Cardiac muscle cell (in vitro differentiated cells and primary cell): ENCODE measurements at places on chromosomes 3 and 15. TPM values are rescaled to one million over a fixed set of nuclear protein-coding genes. Genes with fewer than 3 reads are reported as not detected.

DNA sequence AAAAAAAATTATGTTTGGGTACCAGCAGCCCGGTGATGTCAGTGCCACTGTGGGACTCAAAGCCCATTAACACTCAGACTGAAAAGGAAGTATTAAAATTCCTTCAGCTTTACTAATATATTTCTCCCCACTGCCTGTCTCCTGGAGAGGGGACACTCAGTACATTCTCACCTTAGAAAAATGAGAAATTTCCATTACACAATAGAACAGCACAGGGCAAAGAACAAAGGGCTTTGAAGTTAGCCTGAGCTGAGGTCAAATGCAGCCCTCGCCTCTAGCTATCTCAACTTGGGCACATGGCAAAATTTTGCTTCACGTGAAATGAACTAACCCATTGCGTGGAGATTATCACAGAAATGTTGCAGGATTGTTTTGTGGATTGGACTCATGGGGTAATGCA is 80.8 kb downstream of the RARB start:
- H3K27me3 ChIP-seq, result no peaks in the 10 kb centered on the region
- DNase-seq, result peak; percentile 58
- peaks cover 2% of the 10 kb centered on the region for H3K36me3 ChIP-seq
- H3K27ac ChIP-seq, result peak overlapping the region; percentile 24
- peaks cover 8% of the 10 kb centered on the region for H3K4me1 ChIP-seq

GRCh38 chr15:73370151-73370550 is 1.4 kb upstream of the HCN4 start:
- no peak for DNase-seq
- peak overlapping the region; percentile 98 for H3K27ac ChIP-seq
- no peaks in the 10 kb centered on the region for H3K27me3 ChIP-seq
- peaks cover 51% of the 10 kb centered on the region for H3K4me1 ChIP-seq

DNA sequence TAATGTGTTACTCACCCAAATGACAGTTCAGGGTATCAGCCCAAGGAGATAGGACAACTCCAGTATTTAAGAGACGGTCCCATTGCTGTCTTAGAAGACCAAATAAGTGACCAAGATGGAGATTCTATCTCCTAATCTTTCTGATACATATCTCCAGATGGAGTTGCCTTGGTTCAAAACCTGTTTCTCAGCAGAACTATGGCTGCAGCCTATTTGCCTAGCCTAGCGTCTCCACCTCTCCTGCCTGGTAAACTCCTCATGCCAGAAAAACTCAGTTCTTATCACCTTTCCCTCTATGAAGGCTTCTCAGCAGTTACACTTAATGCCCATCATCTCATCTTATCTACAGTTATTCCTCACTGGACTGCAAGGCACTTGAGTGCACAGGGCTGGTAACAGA is 1.2 kb upstream of the CSPG5 start:
- peaks cover 33% of the 10 kb centered on the region for H3K27me3 ChIP-seq
- no peaks in the 10 kb centered on the region for H3K36me3 ChIP-seq
- no peak overlapping the region for H3K27ac ChIP-seq

- no peaks in the 10 kb centered on the region for H3K36me3 ChIP-seq
- no peaks in the 10 kb centered on the region for H3K4me1 ChIP-seq
- no peak overlapping the region for H3K27ac ChIP-seq
- DNase-seq, result no peak
- no peak overlapping the region for H3K4me3 ChIP-seq
Observed at GRCh38 chr3:73110530-73110929, 49.1 kb downstream of the EBLN2 start.

DNA sequence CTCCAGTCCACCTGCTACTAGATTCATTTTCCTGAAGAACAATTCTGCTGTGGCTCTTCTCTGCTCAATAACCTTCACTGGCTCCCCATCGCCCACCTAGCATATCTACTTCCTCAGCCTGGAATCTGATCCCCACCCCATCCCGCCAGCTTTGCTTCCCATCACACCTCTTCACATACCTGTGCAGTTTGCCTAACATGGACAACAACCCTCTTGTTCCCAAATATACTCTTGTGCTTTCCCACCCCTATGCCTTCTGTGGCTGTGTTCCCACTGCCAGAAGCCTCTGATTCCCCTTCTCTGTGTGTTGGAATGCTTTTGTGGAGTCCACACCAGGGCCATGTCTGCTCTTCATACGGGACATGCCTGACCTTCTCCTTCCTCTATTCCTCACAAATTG is 29.5 kb downstream of the CMTM7 start:
- peaks cover 15% of the 10 kb centered on the region for H3K4me1 ChIP-seq
- H3K27me3 ChIP-seq, result no peaks in the 10 kb centered on the region
- H3K4me3 ChIP-seq, result no peak overlapping the region
- no peaks in the 10 kb centered on the region for H3K36me3 ChIP-seq
- no peak for DNase-seq

DNA sequence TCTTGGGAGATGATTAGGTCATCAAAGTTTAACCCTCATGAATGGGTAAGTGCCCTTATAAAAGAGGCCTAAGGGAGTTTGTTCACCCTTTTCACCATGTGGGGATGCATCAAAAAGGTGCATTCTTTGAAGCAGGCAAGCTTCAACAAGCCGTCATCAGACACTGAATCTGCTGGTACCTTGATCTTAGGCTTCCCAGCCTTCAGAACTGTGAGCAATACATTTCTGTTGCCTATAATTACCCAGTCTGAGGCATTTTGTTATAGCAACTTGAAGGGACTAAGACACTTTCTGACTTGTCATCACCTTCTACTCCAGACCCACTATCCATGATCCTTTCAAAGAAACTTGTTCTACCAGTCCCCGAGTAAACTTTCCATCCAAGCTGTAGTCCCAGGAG is 44.6 kb upstream of the LRRC58 start:
- H3K4me1 ChIP-seq, result no peaks in the 10 kb centered on the region
- no peak for DNase-seq
- no peaks in the 10 kb centered on the region for H3K27me3 ChIP-seq
- H3K36me3 ChIP-seq, result peaks cover 27% of the 10 kb centered on the region
- H3K27ac ChIP-seq, result no peak overlapping the region
- no peak overlapping the region for H3K4me3 ChIP-seq

DNA sequence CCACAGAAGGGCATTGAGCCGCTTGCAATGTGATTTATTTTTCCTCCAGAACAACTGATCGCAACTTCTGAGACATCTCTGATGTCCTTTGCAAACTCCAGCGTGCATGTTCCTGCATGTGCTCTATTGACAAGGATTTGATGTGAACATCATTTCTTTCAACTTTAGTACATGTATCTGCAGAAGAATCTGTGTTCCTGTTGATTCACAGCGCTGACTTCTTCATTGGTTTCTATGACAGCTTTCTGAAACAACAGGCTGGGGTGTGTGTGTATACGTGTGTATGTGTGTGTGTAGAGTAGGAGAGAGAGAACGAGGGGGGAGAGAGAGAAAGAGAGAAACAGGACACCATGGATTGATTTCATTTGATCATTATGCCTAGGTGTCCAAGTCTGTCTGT is 56.7 kb upstream of the CMTM8 start:
- no peak for DNase-seq
- no peaks in the 10 kb centered on the region for H3K4me1 ChIP-seq
- no peaks in the 10 kb centered on the region for H3K27me3 ChIP-seq
- no peak overlapping the region for H3K4me3 ChIP-seq
- no peak overlapping the region for H3K27ac ChIP-seq
- no peaks in the 10 kb centered on the region for H3K36me3 ChIP-seq

CACNA2D2 gene
- total RNA-seq, result 6.8 and 8.7 TPM in 2 replicates

CFAP92 gene
- 0.53 and 0.60 TPM in 2 replicates for total RNA-seq

NME9 gene
- 4.8 and 5.1 TPM in 2 replicates for total RNA-seq

LSM3 gene
- total RNA-seq, result 5.9 and 11.2 TPM in 2 replicates

NRG4 gene
- total RNA-seq, result 0.21 and 1.2 TPM in 2 replicates
